ENCODE measurements at places on chromosomes 1 and 21.
A peak's percentile ranks its signal among the peaks of the same experiment; 100 is the strongest.

GRCh38 chr21:39869141-39869818 is 2.0 kb downstream of the PCP4 start:
- DNase-seq: no peak

DNA sequence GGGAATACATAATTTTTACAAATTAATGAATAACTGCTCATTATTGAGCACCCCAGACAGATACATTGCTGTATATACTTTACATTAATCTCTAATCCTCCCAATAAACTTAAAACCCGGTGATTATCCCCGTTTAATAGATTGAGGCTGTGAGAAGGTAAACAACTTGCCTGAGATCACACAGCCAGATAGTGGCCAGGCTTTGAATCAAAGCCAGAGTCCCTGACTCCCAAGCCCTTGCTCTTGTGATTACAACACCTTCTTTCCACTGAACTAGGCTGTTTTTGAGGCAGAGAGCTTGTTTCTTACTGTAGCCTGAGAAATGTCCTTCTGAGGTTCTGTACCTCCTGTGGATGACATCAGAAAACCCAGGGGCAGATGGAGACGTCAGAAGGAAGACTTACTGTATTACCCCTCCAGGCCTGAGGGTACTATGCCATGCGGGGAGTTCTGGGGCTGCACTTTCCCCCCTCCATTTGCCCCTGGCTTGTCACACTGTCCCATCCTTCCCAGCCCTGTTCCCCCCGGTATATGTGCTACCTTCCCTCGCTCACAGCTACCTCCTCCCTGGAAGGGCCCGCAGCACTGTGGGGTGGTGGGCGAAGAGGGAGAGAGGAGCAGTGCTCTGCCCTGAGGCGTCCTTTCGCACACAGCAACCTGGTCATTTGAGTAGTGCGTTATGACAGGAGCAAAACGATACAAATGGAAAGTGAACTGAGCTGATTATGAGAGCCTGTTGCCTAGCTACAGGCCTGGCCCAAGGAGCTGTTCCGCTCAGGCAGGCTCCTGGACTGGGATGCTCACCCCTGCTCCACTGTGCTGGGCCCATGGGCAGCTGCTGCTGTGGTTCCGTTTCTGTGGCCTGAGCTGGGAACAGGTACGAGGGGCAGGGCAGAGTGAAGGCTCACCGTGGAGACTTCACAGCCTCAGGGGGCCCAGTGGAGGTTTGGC is 4.6 kb downstream of the KCNC4 start:
- no peak for DNase-seq

DNA sequence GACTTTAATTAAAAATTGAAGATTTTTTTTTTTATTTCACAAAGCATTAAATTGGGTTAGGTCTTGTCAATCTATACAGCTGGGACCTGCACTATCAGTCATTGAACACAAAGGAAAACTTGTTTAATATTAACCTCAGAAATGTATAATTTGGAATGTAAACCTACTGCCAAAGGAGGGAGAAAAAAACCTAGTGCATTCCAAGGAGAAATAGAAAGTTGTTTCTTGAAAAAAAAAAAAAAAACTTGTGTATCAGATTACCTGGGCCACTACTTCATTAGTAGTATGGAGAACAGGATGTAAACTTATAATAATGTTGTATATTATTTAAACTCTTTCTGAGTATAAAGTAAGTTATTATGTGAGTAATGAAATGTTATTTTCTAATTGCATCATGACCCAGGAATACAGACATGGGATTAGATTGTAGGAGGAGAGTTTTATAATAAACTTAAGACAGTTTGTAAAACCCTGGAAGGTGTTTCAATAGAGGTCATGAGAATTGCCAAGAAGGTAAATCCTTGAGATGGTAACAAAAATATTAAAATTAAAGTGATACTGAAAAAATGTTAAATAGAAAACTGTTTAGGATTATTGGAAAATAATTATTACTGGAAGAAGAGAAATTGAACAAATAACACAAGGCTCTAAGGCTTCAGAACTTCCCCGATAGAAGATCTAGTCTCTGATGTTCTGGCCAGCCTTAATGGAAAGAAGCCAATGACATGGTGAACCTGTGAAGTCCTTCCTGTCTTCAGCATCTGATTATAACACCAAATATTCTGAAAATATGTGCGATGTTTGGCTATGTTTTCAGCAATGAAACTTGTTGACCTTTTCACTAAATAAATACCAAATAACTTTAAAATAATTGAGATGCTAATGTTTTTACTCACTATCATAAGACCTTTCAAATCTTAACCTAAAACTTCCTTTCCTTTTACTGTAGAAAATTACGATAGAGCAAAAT is 412.8 kb upstream of the LYPLAL1 start:
- DNase-seq: no peak

- no peak for DNase-seq
Observed at GRCh38 chr1:98651116-98651632, 10.3 kb upstream of the SNX7 start.

GRCh38 chr1:30353637-30354036 is 369.7 kb downstream of the MATN1 start:
- DNase-seq: no peak

GRCh38 chr1:29284961-29285560 is 48.7 kb downstream of the PTPRU start:
- no peak for DNase-seq

DNA sequence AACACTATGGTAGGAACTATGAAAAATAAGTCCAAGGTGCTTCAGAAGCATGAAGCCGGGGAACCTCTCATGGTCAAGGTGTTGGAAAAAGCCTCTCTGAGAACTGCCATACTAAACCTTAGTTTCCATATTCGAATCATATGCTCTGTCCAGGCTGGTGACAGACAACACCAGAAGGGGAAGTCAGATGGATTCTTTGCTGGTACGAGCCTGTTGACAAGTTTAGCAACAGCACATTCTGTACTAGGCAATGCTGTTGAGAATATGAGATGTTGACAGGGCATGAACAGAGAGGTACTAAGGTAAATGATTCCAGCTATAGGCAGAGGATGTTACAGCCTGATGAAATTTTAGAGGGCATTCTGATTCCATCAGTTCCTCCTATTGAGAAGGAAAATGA is 461.3 kb upstream of the ZRANB2 start:
- DNase-seq: no peak

DNA sequence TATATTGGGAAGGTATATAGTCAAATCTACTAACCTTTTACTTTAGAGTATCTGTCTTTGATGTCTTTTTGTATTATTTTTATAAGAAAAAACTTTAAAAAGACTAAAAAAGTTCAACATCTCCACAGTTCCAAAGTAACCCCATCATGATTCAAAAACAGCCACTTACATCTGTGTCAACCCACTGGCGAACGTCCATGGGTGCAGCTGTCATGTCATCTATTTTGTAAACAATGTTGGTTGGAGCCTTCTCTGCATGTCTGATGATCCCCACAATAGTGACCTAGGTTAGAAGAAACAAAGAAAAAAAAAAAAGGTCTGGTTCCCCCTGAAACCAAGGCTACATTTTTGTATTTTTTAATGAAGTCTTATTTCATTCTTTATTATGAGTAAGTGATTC is 28.0 kb upstream of the SMPDL3B start:
- no peak for DNase-seq

DNA sequence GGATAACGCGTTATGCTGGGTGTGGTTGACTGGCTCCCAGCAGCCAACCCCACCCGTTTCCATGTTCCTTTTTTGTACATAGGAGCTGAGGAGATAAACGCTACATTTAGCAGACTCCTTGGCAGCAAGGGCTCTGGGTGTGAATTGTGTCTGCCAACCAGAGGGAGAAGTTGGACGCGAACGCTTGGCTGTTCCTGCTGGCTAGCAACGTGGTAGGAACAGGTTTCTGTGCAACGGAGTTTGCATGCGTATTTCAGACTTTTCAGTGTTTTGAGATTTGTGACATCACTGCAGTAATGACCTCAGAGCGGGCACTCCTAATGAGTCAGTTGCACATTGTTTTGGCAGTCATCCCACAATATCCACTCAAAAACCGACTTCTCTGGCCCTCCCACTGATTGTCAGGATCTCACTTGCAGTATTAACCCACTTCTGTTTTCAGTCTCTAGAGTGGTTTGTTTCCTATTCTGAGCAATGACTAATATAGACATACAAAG is 98.7 kb upstream of the RGS1 start:
- no peak for DNase-seq

DNA sequence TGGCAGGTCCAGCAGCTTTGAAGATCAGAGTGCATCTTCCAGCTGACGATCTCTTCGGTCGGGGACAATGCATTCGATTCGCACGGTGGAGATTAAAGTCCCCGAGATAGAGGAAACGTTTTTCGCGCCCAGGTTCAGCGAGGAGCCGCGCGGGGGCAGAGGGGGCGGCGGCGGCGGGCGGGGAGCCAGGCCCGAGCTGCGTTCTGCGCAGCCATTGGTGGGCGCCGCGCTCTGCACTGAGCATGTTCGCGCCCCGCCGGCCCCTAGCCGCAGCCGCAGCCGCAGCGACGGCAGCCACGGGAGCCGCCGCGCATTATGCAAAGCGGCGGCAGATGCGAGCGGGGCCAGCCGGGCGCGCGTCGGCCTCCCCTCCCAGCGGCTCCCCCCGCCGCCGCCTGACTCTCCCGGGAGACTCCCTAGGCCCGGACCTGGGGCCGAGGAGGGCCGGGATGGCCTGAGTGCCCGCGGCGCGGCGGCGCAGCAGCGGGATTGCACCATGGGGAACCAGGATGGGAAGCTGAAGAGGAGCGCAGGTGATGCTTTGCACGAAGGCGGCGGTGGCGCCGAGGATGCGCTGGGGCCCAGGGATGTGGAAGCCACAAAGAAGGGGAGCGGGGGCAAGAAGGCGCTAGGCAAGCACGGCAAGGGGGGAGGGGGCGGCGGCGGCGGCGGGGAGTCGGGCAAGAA is at the start of gene FMN2:
Gene FMN2 (plus strand): TSS at position 270 of the 687 bp plus-strand sequence. CDS start 227 bp downstream, at position 497.
- DNase-seq: peak; percentile 4

- DNase-seq: no peak
Observed at GRCh38 chr1:108845991-108846390, 10.9 kb downstream of the AKNAD1 start.

Measured in DMS 273 treated with DMSO at 0.1 percent for 48 hours (cell line).